Omental fat pad (tissue), 4 donors: ENCODE measurements at places on chromosomes 1 and 21. TPM values are rescaled to one million over a fixed set of nuclear protein-coding genes. Genes with fewer than 3 reads are reported as not detected.

Gene FAM89A
- total RNA-seq: 134 TPM

Gene PHC2
- 154 TPM for total RNA-seq

Gene DCST2
- total RNA-seq: 0.79 TPM

Gene TMIGD3
- total RNA-seq: 4.6 TPM

Gene LORICRIN
- total RNA-seq: not detected

Gene GPR161
- total RNA-seq: 4.4 TPM

DNA sequence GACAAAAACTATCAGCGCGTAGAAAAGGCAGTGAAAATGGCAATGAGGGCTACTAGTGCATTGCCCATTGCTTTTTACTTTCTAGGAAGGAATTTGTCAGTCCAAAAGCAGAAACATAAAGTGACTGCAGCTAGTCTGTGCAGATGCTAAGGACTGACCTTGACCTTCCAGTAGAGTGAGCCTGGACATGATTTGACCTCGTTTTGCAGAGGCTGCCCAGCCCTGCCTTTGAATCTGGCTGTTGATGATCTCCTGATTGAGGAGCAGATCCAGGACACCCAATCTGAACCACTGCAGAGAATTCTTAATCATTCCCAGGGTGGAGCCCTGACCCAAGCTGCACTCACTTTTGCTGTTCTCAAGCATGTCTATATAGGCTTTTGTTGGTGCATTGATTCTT lies 21.6 kb downstream of the DYRK3 start:
- no peak for DNase-seq

GRCh38 chr21:41375875-41376274 lies 14.0 kb downstream of the MX2 start:
- no peak for DNase-seq

GRCh38 chr21:37319551-37319950 lies 47.0 kb upstream of the DYRK1A start:
- DNase-seq: no peak

GRCh38 chr1:110065841-110066240 lies 4.6 kb downstream of the ALX3 start:
- DNase-seq: no peak

DNA sequence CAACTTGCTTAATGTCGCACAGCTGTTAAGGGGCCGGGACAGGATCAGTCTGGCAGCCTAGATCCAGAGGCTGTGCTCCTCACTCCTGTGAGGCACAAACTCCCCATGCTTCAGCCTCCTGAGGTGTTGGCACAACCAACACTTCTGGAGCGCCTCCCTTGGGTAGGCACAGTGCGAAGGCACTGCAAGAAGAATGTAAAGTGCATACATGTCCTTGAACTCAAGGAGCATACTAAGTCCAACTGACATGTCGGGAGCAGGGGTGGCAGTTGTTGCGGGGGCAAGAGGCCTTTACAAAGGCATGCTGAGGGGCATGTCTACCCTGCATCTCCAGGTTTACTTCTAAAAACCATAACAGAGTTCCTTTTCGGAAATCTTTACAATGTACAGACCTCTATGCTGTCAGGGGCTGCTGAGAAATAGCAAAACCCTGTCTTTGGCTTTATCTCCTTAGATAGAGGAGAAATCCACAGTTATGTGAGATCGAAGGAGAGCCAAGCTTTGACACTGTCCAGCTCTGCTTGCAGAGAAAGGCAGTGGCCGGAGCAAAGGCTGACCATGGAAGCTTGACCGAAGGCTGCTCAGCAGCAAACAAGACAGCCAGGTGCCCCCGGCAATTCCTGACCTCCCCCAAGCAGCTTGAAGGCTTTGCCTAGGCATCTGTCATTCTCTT lies 93.9 kb downstream of the CDC7 start:
- no peak for DNase-seq

DNA sequence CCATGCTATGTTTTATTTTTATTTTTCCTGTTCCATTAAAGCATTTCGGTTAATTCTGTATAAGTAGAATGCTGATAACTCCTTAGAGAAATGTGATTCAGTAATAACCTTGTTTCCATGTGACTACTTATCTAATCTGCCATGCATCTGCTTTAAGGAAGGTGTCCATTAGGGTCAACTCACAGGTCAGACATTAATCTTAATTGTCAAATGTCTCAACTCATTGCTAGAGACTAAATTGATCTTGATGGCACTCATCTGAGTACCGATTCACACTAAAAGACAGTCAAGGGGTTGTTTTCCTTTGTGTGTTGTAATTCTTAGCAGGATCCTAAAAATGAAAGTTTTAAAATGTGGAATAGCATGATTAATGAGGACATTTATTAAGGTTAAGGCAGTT lies 41.8 kb downstream of the ITSN1 start:
- no peak for DNase-seq

- no peak for DNase-seq
These were observed 26.2 kb upstream of the TARBP1 start for GRCh38 chr1:234504969-234505768.

DNA sequence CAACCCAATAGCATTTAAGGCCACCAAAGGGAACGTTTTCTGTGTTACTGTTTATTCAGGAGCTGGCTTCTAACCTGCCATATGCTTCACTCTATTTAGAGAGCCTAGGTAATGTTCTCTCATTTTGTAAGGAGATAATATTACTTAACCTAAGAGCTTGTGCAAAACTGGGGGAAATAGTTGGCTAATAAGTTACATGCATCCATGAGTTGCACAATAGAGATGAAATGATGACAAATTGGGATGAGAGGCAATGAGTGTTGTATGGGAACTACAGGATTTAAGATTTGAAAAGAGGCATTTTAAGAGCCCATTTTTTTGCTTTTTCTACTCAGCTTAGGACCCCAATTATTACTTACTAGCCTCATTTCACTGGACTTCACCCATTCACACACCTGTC lies 151.0 kb downstream of the ST6GALNAC3 start:
- no peak for DNase-seq

DNA sequence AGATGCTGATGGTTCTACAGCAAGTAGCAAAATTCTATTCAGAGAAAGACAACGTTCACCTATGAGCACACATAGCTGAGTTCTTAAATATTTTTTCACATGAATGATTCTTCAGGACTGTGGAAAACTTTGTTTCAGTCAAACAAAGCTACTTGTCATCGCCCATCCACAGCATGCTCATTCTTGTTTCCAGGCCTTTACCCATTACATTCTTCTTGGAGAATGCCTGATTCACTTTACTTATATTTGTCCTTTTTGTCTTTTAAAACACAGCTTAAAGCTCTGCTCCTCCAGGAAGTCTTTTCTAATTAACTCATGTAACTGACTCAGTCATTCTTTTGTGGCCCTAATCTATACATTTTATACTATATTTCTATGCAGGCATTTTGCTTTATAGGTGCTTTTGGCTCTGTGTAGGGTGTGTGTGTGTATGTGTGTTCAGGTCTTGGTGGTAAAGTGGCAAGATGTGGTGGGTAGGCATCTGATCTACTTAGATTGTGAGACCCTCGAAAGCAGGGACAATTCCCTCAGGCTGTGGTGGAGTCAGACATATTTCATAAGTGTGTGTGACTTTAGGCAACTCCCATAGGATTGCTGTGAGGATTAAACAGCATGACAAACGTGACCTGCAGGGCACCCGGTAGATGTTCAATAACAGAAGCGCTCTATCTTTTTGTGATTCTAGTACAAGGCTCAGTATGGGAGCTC lies 11.8 kb upstream of the MARK1 start:
- DNase-seq: no peak

DNA sequence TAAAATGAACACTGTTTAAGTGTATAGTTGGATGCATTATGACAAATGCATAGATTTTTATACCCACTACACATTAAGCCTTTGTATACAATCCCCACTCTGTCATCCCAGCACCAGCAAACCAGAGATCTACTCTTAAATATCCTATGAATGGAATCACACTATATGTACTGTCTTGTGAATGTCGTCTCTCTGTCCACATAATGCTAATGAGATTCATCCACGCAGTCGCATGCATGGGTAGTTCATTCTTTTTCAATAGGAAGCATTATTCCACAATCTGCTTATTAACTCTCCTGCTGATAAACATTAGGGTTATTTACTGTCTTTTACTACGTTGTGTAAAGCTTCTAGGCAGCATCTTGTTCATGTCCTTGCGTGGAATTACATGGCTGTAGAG lies 892.3 kb downstream of the LTN1 start:
- no peak for DNase-seq

DNA sequence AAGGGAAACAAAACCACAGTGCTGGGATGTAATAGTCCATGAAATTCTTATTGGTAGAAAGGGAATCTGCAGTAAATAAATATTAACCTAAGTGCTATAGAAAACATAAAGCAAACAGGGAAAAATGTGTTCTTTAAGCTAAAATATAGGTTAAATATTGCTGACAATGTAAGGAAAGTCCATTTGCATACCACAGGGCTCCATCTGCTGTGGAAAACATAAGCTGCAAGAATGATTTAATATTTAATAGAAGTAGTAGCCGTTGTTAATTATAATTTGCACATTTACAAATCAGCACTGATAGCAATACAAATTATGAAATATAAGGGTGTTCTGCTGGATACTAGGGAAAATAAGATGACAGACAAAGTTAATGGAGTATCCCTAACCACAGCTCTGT lies 444.9 kb upstream of the PKN2 start:
- no peak for DNase-seq

DNA sequence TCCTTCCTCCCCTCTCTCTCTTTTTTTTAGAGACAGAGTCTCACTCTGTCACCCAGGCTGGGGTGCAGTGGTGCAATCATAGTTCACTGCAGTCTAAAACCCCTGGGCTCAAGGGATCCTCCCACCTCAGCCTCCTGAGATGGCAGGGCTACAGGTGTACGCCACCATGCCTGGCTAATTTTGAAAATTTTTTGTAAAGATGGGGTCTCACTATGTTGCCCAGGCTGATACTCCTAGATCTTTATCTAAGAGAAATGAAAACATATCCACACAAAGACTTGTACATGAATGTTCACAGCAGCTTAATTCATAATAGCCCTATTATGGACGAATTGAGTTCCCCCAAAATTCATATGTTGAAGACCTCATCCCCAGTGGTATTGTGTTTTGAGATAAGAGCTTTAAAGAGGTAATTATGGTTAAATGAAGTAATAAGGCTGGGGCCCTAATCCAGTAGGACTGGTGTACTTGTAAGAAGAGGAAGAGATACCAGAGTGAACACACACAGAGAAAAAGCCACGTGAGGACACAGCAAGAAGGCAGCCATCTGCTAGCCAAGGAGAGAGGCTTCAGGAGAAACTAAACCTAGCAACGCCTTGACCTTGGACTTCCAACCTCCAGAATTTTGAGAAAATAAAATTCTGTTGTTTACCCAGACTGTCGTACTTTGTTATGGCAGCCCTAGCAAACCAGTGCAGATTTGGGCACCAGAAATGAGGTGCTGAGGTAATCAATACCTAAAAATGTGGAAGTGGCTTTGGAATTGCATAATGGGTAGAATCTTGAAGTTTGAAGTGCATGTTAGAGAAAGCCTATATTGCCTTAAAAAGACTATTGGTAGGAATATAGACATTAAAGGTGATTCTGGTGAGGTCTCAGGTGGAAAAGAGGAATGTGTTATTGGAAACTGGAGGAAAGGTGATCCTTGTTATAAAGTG lies 13.2 kb downstream of the IFNLR1 start:
- no peak for DNase-seq

- DNase-seq: no peak
These were observed 12.4 kb upstream of the BSDC1 start for GRCh38 chr1:32406629-32407111.

DNA sequence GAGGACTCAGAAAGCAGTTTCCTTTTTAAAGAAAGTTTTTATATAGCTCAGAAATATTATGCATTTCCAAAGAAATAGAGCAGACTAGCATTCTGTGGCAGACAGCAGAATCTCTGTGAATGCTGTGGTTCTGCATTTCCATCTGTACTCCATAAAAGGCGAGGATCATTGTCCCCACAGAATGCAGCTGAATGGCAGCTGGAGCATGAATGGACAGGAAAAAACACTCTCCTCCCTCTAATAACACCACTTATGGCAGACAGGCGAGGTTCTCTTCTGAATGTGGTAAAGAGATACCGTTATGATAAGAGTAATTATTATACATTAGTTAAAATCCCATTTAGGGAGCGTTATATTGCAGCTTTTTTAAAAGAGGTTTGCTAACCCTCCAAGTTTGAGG lies 81.4 kb upstream of the WLS start:
- DNase-seq: no peak

DNA sequence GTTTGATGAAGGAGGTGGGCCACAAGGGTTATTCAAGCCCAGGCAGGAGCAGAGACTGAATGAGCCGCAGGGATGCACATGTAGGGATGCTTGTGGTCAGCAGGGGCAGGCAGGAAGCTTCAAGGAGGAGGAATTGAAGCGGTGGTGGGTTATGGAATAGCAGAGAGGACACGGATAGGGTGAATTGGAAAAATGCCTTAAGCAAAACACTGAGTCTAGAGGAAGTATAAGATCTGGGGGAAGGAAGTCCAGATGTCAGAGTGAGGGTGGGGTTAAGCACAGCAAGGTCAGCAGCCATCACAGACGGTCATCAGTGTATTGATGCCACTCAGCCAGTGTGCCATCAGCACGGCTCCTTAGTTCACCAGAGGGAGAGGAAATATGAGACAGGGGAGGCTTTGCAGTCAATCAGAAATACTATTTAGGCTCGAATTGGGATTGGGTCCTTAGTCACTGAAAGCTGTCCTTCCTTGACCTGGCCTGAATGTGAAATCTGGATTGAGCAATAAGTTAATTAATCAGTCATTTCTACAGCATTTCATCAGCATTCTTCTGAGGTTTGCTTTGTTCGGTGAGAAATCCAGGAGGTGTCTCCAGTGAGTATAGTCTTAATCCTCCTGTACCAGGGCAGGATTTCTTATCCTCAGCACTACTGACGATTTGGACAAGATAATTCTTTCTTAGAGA lies 6.0 kb upstream of the LCE1F start:
- no peak for DNase-seq

GRCh38 chr1:204453141-204453772 lies 41.3 kb downstream of the PIK3C2B start:
- no peak for DNase-seq

DNA sequence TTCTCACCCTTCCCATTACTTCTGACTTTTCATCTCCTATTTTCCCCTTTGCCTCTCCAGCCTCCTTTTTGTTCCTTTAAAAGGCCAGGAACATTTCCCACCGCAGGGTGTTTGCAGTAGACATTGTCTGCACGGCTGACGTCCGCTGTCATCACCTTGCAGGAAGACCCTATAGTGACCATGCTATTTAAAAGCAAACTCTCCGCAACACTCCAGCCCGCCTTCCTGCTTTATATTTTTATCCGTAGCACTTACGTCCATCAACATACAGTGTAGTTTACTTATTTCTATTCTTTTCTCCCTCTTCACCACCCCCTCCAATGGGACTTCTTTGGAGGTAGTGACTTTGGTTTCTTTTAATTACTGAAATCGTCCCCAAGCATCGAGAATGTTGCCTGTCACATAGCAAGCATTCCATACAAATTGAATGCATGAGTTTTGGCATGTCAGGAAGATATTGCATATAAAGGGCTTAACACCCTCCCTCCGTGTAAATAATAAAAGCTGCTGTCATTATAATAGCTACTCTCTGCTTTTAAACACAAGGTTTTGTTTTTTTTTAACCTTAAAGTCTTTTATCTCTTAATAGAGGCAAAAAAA lies 19.8 kb downstream of the SLC25A33 start:
- DNase-seq: no peak
